Stimulated activated CD8-positive, alpha-beta memory T cell treated with anti-CD3 and anti-CD28 coated beads, Interleukin-12 subunit alpha, Interleukin-12 subunit beta, amount 100 ng/mL, for 1 hour (primary cell): ENCODE measurements at places on chromosomes 4 and X.

DNA sequence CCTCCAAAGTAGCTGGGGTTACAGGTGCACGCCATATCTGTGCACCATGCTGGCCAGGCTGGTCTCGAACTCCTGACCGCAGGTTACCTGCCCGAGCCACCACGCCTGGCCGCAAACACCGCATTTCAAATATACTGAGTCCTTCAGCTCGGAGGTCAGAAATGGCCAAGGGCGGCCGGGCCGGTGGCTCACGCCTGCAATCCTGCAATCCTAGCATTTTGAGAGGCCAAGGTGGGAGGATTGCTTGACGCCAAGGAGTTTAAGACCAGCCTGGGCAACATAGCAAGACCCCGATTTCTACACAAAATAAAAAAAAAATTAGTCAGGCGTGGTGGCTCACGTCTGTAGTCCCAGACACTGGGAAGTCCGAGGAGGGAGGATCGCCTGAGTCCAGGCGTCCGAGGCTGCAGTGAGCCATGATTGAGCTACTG is 71.9 kb upstream of the PPP2R3B start:
- no peak for DNase-seq

- no peak for DNase-seq
Measured at GRCh38 chr4:1381944-1382541, 24.2 kb downstream of the NKX1-1 start.

- no peak for DNase-seq
Measured at GRCh38 chrX:38181357-38181756, 39.3 kb downstream of the SRPX start.

DNA sequence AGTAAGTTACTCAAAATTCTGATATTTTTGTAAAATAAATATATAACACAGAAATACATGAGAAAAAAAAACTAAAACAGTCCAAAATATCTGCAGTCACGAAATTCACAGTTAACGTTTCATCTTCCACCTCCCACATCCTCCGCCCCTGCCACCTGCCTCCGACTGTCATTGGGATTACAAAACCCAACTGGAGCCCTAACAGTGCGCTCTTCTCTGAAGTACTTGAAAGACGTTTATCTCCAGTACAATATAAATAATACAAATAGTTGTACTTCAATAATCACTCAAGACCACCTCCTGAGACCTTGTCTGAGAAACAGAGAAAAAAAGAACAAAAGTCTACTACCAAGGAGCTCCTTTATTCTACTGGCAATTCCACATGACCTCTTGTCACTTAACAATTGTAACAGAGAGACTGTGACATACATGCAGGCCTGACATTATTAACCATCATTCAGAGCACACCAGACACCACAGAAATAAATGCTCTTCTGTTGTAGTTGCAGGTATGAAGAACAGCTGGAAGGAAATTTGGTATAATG is 280.6 kb downstream of the PPP3CA start:
- DNase-seq, result no peak

DNA sequence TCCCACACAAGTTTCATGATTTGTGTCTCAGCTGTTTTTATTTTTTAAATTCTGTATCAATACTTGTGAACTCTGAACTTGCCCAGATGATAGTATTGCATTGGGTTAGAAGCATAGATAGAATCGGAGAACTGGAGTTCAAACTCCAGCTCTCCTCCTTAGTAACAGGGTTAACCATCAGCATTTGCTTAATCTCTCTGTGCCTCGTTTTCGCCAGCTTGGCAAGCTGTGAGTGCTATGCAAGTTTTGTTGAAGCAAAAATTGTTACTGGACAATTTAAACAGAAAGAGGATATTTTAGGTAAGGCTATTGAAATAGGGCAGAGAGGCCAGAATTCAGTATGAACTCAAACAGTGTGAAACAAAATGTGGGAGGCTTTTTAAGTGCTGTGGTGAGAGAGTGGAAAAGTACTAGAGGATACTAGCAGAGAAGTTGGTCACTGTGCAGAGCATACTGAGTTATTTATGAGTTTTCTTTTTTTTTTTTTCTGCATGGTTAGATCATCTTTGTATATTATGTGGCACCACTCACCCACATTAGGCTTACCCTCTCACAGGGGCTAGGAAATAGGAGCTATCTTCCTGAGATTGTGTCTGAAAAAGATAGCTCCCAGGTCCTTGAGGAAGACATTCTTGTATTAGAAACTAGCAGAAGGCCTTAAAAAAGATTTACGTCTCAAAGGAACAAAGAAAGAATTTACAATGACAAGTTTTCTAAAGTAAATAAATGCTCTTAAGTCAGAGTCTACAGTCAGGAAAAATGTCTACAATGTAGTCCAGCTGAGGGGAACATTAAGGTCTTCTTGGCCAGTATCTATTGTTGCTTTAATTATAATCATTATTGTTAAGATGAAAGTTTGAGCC is 1126.6 kb downstream of the FAT4 start:
- DNase-seq, result no peak

DNA sequence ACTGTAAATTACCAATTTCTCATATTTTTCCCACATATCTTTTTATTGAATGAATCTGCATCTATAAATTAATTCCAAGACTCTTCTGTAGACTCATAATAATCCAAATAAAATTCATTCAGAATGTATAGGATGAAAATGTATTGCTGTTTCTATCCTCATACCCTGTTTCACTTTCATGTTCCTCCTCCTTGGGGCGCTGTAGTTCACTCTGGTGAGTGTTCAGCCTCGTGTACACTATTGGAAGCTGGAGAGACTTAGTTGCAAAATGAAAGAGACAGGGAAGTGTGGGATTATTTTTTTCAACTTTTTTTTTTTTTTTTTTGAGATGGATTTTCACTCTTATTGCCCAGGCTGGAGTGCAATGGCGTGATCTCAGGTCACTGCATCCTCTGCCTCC is 296.1 kb downstream of the TLL1 start:
- DNase-seq, result no peak

DNA sequence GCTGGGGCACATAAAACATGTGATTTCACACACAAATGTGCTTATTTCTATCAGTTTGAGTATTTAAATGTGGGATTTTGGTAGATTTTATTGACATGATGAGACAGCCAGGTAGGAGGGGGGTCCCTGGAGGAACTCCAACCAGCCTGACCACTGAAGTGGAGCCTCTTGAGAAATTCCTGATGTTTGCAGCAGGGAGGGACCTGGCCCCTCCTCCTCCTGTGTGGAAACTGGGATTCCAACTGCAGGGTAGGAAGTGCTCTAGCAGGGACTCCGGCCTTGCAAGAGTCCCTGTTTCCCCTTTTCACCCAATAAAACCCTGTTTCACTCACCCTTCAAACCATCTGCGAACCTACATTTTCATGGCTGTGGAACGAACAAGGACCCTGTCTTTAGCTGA is 2224.0 kb upstream of the AGA start:
- DNase-seq, result no peak

- no peak for DNase-seq
Measured at GRCh38 chrX:9943420-9943819, 23.7 kb upstream of the CLDN34 start.
